ENCODE measurements at places on chromosomes 1 and 21.

GRCh38 chr1:86429835-86430234, 5.9 kb downstream of the CLCA2 start:
- DNase-seq, result peak; percentile 96

DNA sequence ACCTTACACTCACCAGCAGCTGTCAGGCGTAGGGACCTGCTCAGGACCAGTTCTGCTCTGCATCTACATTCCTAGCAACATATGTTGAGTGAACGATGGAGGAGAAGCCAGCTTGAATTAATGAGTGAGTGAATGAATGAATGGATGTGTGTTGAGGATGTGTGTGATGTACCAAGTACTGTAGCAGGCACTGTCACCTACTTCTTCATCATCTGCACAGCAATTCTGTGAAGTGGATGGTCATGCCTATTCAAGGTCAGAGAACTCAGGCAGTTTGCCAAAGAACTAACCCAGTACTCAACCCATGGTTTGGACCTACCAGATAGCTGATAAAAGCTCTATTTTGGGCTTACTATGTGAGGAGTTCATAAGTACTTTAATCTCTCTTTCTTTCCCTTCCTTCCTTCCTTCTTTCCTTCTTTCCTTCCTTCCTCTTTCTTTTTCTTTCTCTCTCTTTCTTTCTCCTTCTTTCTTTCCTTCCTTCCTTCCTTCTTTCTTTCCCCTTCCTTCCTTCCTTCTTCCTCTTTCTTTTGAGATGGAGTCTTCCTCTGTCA, 56.9 kb downstream of the ATP1A1 start:
- no peak for DNase-seq

GRCh38 chr1:204320382-204320804, 39.3 kb downstream of the PLEKHA6 start:
- DNase-seq, result no peak

DNA sequence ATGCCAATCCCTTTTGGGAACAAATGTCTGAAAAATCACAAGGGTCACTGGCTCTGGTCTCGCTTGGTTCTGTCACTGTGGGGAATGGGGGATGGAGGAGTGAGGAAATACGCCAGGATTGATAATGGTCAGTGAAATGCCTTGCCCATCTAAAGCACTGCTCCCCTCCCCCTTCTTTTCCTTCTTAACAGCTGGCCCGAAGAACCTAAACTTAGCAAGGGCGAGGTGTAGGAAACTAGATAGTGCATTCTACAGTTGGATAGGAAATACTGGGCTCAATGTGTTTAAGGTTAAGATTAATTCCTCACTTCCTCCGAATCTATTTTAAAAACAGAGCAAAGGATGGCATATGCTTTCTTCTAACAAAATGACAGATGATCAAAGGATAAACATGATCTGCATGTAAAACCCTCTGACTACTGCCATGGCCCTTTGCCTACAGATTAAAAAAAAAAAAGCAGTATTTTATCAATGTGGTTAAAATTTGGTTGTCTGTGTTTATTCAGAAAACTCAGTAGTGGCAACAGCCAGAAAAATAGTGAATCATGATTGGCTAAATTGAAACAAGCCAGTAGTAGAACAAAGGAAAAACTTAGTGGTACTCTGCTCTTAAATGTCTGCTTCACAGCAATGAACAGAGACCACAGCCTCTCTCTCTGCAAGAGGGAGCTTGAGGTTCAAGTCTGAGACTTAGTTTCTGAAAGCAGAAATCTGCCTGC, 86.1 kb upstream of the VAV3 start:
- DNase-seq, result no peak

DNA sequence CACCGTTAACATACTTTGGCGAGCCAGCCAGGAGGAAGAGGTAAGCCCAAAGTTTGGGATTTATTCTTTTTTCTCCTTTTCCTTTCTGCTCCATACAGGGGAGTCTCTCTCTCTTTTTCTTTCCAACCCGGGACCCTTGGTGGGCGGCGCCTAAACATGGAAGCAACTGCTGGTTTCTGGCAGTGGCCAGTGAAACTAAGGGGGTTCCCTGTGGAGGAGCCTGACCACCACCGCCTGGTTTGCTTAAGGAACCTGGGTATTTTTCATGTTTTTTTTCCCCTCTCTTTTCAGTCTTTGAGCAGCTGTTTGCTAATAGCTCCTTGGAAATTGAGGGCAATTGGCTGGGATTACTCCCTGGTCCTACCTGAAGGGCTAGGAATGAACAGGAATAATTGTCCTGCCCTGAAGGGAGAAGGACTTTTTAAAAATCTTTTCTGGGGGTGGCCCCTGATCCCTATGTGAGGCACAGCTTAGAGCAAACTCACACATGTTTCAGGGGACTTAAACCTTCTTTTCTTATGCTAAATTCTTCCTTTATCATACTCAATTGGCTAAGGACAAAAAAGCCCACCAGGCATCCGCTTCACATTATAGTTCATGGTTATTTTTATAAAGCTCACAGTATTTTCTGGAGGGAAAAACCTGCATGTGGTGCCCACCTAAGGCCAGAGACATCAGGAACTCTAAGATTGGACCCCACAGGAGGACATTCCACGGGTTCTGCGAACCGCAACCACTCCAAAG, 61.3 kb upstream of the PLD5 start:
- no peak for DNase-seq

GRCh38 chr1:55717111-55717510, 501.9 kb upstream of the USP24 start:
- no peak for DNase-seq

GRCh38 chr1:212482006-212482636, 49.4 kb downstream of the NENF start:
- no peak for DNase-seq

GRCh38 chr1:14795589-14795988, 197.1 kb downstream of the KAZN start:
- no peak for DNase-seq

DNA sequence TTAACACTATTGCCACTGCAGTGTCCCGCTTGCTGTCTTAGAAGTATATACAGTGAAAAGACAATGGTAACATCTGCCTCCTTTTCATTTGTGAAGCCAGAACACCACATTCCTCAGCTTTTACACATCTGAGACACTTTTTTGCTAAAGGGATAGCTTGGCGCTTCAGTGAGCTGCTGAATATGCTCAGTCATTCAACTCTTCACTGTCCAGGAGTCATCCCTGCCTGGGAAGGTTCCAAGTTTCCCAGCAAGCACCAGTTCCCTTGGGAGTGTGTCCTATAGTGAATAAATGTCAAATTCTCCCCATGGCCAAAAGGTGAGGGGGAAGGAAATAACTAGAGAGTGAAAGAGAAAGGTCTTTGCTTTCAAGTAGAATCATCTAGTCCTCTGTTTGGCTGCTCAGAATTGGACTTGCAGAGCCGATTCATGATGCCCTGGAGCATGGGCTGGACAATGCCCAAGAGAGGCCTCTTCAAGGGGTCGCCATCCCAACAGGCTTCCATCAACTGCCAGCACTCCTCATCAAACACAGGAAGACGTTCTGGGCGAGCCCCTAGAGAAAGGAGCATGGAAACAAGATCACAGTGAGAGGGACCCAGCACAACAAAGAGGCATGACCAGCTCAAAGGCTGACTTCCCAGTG, 25.5 kb upstream of the RBBP5 start:
- peak; percentile 29 for DNase-seq

- no peak for DNase-seq
Measured at GRCh38 chr1:104720741-104721140, 971.0 kb downstream of the AMY1C start.

- no peak for DNase-seq
Measured at GRCh38 chr1:206079135-206079534, 26.2 kb downstream of the RHEX start.

GRCh38 chr1:64505944-64506655, 36.2 kb downstream of the CACHD1 start:
- DNase-seq, result peak; percentile 16

DNA sequence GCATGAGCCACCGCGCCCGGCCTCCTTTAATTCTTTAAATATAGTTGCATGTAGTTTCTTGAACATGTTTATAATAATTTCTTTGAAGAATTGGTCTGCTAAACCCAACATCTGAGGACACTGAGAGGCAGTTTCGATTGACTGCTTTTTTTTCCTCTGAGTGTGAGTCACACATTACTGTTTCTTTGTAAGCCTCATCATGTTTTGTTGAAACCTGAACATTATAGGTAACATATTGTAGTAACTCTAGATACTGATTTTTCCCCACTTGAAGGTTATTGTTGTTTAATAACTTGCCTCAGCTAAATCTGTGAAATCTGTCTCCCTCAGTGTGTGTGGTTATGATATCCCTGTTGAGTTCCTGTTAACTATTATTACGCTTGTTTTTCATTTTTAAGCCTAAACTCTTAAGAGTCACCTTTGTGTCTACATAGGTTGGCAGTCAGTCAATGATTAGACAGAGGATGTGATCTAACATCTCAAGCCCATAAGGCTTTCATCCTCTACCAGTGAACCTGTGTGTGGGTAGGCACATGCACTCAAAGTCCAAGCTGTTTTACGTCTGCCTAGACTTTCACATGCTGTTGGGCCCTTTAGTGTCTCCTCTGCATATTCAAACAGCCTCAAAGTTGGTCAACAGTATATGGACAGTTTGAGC, 155.5 kb downstream of the KCNH1 start:
- peak; percentile 16 for DNase-seq

DNA sequence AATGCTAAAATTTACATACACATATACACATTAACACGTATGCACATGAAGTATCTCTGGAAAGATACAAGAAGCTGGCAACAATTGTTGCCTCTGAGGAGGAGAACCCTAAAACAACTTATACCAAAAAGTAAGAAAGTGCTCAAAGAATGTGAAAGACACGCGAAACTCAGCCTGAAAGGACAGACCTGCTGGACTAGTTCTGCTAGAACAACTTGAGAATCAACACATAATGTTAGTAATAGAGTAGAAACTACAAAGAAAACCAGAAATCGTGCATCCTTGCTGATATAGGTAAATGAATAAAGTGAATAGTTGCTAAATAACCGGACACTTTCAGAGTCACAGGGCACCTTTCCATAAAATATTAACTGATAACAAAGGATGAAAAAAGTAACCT, 242.5 kb downstream of the RERE start:
- no peak for DNase-seq

DNA sequence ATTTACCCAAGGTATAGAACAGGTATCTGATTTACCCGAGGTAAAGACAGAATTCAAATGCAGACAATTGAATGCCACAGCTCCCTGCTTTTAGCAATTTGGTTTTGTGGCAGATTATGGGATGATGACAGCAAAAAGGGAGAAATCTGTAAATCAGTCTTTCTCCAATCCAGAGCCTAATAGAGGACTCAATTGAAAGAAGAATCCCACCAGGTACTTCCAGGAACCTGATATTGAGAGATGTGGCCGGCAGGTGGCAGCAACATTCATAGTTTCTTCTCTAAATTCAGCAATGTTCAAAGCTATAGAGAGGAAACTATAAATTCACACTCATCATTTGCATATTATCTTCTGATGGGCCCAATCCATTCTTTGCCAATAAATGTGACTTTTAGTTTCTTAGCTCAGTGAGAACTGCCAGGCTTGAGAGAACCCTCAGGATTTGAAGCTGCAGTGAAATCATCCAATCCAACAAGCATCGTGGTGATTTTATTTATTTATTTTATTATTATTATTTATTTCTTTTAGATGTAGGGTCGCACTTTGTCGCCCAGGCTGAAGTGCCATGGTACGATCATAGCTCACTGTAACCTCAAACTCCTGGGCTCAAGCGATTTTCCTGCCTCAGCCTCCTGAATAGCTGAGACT, 9.8 kb upstream of the PHACTR4 start:
- DNase-seq, result peak; percentile 41

DNA sequence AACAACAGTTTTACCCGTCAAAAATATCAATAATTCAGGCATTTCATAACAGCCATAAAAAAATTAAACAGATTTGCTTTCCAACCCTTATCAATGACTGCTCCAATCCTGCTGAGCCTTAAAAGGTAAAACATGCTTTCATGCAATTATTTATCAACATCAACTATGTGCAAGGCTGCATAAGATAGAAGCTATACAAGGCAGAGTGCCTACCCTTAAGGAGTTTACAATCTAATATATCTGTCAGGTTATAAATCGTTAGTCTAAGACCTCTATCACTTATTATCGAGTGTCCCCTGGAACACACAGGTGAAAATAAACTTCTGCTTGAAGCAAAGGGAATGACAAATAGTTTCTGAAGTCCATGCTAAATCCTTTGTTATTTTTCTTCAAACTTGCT, 1.8 kb downstream of the ERRFI1 start:
- DNase-seq, result peak; percentile 8

- DNase-seq, result no peak
Measured at GRCh38 chr1:11759791-11760190, 2.2 kb upstream of the C1orf167 start.

DNA sequence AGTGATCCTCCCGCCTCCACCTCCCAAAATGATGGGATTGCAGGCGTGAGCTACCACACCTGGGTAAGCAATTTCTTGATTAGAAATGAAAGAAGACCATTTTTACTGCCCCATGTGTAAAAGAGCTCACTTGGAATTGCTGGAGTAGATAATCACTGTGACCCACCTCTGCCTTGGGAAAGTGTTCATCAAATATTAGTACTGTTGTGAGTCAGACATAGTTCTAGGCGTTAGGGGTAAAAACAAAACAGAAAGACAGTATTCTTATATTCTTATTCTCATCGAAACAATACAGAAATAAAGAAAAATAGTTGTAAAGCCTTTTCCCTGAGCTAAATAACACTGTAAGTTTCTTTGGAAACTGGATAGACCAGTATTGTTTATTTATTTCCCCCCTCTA, 36.2 kb downstream of the CELF3 start:
- DNase-seq, result peak; percentile 33

DNA sequence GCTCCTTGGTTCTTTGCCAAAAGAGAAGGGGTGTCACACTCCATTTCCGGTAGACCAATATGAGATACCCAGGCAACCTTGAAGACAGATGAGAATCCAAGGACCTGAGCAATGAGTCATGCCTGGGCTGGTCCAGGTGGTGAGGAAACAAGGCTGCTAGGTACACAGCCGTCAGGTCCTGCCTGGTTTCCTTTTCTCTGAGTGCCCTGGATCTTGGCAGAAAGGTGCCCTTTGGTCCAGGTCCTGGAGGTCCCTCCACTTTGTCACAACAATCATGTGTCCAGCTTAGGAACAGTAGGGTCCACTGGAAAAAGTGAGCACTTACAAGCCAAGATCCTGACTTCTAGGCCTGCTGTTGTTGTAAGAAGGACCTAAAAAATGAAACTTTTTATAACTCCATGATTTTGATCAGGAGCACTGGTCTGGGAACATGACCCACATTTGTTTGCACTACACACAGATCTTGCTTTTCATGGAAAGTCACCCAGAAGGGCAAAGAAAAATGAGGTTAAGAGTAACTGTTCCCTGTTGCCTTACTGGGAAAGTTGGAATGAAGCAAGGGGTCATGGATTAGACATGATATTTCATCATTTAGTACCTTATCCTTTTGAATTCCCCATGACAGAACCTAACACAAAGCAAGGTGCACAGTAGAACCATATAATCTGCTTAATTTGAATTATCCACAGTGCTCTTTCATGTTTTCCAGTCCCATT, 94.7 kb downstream of the PAPPA2 start:
- no peak for DNase-seq
